ENCODE measurements at places on chromosomes 2 and 18.

DNA sequence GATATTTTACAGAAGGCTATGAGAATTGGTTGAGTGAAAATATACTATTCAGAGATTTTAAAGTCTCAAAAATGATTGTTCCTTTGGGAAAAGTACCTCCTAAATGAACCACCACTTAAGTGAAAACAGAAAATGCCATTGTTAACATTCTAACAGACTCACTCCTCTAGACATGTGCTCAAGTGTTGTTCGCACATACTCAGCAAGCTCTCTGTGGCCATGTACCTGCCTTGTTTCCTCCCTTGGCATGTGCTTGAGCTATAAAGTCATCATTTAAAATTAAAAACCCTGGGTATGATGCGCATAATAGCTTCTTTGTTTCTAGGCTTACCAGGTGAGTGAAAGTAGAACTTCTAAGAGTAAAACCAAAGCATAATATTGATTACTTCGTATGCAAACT, 343.2 kb upstream of the VRK2 start:
- no peak for DNase-seq

GRCh38 chr2:42754021-42754775, 9.7 kb downstream of the OXER1 start:
- no peak for DNase-seq

DNA sequence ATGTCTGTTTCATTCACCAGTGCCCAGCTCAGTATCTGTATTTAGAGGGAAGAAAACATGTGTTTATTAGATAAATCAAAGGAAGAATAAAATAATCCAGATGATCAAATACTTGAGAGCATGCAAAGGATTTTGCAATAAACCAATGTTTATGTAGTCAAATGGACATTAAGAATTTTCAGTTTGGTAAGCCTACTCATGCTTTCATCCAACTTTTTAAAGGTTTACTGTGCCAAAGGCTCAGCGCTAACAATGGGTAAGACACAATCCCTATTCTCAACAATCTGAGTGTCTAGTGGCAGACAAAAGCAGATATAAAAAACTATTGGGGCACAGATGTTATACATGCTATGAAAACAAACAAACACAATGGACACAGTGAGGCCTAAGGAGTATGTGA, 26.3 kb downstream of the GRB14 start:
- DNase-seq = no peak

GRCh38 chr2:15517793-15518192, 43.3 kb downstream of the NBAS start:
- DNase-seq = no peak

DNA sequence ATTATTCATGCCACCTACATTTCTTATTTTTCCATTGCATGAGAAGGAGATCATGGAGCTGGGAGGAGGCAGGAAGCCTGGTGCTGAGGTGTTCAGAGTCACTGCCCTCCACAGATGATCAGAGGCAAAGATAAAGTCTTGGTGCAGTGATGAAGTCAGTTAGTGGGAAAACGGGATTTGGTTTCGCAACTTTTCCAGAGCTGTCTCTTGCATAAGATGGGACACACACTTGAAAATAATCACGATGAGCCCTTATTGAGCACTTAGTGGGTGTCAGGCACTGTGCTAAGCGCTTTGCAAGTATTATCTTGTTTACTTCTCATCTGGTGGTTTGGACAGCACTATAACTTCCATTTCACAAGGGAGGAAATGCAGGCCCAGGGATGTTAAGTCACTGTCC, 222.1 kb upstream of the SMAD2 start:
- DNase-seq = no peak

DNA sequence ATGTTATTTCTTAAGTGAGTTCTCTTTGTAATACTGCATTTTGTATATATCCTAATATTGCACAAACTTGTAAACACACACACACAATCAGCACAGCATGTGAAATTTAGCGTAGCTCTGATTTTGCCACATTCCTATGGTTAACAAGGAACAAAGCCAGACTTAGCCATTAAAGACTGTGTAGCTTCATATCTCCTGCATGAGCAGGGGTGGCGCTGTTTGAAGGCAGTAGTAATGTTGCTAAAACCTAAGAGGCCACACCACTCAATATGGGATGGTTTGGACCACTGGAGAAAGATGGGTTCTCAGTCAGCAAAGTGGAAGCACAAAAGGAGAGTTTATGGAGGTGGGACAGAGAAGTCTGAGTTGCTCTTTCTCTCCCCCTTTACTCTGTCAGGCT, 61.1 kb upstream of the RND3 start:
- DNase-seq = no peak
